ENCODE measurements at places on chromosomes 16 and 17.

DNA sequence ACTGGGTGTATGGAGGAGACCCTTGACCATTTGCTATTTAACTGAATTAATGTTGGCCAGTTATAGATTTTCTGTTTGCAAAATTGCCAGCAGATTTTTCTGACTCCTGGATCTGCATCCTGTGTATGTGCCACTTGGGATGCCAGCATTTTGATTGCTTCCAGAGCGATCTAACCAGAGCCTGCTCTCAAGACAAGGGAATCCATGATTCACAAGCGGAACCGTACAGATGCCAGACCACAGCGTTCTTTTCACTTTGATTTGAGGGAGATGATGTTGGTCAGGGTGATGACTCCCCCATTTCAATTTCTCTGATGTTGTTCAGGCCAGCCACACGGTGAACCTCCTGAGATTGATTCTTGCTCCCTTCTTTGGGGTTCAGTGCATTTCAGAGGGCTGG, 228.7 kb downstream of the CDH13 start:
- DNase-seq = no peak

DNA sequence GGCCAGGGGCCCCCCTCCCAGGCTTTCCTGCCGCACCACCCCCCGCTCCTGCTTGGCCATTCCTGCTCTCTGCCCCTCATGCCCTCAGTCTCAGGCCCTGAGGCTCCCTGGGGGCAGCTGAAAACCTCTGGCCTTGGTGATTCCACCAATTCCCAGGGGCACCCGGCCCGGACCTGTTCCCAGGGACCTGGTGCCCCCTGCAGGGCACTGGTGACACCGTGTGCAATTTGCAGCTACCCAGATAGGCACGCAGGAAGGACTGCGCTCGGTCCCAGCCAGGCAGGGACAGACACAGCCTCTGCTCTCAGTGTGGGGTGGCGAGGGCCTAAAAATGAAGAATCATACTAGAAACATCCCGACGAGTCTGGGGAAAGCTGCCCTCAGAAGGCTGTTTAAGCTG, 13.4 kb downstream of the WFDC1 start:
- no peak for DNase-seq

DNA sequence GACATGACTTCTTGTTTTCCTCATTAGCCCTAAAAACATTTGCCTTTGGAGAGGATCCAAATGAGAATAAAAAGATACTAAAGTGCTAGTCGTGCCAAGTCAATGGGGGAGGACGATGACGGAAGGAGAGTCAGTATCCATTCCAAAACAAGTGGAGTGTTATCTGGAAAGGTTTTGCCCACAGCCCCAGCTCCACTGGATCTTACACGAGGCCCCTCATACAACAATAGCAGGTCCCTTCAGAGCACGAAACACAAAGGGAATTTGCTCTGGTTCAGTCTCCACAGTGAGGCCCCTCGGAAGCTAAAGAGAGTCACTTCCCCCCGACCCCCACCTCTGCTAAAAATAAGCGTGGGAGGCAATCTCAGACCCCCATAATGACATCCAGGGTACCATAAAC, 496.9 kb upstream of the ZFHX3 start:
- DNase-seq = no peak

DNA sequence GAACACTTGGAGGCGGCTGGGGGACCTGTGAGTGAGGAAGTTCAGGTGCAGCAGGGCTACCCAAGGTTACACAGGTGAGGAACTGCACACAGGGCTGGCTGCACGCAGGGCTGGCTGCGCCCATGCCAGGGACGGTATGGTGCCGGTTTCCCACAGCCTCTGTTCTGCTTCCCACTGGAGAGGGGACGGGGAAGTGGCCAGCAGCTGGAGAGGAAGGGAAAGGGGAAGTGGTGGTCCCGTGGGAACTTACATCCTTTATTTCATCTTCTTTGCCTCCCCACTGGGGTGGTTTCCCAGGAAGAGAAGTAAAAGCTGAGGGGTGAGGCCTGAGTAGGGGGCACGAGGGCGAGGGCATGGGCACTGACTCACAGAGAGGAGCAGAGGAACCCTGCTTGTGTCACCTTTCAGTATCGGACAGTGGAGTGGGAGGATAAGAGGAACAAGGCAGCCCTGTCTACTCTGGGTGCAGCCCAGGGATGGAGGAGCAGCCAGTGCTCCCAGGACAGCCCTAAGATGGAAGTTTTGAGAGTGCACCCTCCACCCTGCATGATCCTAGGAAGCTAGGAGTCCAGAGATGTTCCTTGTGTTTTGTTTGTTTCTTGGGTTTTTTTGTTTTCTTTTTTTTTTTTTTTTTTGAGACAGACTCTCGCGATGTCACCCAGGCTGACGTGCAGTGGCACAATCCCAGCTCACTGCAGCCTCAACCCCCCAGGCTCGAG, 25.5 kb upstream of the CDH1 start:
- peak; percentile 55 for DNase-seq

- no peak for DNase-seq
These were observed 17.0 kb upstream of the PPM1D start for GRCh38 chr17:60583008-60583407.

GRCh38 chr17:7852262-7852670, 2.6 kb upstream of the TMEM88 start:
- no peak for DNase-seq

DNA sequence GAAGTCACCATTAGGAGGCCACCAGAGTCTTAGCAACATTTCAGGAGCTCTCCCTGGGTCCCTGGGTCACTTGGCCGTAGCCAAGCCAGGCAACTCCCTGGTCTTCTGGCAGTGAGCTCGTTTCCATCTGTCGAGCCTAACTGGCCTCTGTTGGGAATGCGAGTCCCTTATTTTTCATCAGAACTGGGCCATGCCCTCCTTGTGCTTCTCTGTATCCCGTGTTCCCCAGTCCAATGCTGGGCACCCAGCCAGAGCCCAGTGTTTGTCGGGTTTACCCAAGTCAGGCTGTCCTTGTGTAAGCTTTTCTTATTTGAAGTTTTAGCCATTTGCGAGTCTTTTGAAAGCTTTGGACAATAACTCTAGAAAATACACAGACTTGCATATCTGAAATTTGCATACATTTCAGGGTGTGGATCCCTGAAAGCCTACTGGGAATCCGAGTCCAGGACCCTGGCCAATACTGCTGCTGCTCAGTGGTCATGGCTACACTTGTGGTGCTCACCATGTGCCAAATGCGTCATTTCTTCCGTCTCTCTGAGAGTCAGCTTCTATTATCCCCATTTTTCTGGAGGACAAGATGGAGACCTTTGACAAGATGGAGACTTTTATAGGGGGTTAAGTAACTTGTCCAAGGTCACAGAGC, 81.6 kb upstream of the LGALS9 start:
- DNase-seq = no peak

Data from CD4-positive, alpha-beta T cell treated with Interferon alpha-2 for 1 hour (primary cell).